ENCODE measurements at places on chromosomes 11 and 22.

DNA sequence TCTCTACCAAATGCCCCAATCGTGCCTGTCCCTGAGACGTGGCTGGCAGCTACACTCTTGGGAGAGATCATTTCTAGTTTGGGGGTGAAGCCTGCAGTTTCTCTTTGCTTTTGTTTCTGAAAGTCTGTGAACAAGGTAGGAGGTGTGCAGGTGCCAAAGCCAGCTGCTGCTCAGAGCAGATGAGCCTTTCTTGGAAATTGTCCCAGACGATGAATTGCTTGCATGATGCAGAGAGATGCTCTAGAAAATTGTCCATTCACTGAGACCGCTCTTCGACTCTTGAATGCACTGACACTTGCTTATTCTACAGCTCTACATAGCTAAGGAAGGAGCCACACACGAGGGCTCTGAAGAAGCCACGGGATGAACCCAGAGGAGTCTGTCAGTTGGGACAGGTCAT is 225.6 kb upstream of the E2F8 start:
- no peak for DNase-seq

GRCh38 chr11:17764446-17765218 is 30.1 kb downstream of the KCNC1 start:
- no peak for DNase-seq

DNA sequence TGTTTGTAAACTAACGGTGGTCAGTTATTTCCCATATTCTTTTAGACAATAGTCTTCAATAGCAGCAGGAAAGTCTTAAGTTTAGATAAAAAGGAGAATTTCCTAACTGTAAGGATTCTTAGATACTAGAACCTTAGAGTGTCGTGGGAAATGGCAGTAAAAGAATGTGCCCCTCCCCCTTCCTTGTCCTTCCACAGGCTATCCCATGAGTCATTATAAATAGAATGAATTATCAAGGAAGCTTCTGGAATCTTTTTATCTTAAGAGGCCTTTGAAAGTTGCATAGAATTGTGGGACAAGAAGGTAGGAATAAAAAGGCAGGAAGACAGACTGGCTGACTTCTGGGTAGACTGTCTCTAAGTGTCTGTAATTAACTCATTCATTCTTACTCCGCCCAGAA is 165.2 kb upstream of the TBCEL start:
- no peak for DNase-seq

GRCh38 chr11:14015711-14016110 is 53.2 kb downstream of the SPON1 start:
- no peak for DNase-seq

DNA sequence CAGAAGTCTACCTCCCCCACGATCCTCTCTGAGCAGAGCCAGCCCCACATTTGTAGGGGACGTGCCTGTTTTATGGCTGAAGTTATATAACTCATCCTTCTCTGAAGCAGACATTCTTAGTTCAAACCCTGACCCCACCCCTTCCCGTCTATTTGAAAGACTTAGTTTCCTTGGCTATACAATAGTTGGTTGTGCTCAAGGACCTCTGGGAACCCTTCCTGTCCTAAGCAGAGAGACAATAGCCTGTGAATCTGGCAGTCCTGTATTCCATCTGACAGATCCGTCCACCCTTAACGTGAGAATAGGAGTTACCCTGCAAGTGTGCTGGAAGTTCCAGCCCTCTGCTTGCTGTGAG is 75.2 kb downstream of the MN1 start:
- DNase-seq = no peak

DNA sequence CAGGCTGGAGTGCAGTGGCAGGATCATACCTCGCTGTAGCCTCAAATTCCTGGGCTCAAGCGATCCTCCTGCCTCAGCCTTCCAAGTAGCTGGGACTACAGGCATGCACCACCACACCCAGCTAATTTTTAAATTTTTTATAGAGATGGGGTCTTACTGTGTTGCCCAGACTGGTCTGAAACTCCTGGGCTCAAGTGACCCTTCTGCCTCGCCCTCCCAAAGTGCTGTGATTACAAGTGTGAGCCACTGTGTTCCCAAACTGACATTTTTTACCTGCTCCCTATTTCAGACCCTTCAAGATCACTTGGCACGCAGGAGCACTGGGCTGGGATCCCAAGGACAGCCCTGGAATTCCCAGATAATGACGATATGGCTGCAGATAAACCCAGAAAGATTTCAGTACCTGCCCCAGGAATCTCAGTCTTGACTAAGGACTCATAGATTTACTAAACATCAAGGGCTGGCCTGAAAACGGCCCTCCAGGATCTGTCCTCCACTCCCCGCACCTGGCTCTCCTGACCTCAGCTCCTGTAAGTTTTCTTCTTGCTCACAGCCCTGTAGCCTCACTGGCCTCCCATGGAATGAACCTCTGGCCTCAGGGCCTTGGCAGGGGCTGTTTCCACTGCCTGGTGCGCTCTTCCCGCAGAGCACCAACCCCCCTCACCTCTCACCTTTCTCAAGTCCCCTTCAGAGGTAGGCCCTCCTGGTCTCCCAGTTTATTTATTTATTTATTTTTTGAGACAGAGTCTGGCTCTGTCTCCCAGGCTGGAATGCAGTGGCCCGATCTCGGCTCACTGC is 3.6 kb upstream of the CSNK1E start:
- DNase-seq = no peak

GRCh38 chr11:72581067-72581466 is 93.2 kb downstream of the PDE2A start:
- no peak for DNase-seq

GRCh38 chr11:75174781-75175370 is 24.0 kb downstream of the SLCO2B1 start:
- DNase-seq = peak; percentile 44

- DNase-seq = no peak
Observed at GRCh38 chr11:34789196-34789834, 126.9 kb downstream of the APIP start.

- DNase-seq = no peak
Observed at GRCh38 chr11:130441719-130442118, 6.7 kb upstream of the ADAMTS15 start.

DNA sequence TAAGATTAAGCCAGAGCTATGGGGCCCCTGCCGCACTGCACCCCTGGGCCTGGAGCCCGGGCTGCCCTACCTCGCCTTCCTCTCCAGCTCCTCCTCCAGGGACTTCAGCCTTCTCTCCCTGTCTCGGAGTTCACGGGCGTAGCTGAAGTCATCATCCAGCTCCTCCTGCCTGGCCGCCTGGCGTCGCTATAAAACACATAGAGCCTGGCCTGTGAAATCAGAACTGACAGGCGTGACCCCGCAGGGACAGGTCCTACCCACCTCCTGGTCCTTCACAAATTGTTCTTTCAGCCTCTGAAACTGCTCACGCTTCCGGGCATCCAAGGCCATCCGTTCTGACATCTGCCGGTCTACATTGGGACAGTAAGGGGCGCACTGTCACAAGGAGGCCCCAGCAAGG is 20.8 kb downstream of the TUBGCP6 start:
- DNase-seq = no peak

DNA sequence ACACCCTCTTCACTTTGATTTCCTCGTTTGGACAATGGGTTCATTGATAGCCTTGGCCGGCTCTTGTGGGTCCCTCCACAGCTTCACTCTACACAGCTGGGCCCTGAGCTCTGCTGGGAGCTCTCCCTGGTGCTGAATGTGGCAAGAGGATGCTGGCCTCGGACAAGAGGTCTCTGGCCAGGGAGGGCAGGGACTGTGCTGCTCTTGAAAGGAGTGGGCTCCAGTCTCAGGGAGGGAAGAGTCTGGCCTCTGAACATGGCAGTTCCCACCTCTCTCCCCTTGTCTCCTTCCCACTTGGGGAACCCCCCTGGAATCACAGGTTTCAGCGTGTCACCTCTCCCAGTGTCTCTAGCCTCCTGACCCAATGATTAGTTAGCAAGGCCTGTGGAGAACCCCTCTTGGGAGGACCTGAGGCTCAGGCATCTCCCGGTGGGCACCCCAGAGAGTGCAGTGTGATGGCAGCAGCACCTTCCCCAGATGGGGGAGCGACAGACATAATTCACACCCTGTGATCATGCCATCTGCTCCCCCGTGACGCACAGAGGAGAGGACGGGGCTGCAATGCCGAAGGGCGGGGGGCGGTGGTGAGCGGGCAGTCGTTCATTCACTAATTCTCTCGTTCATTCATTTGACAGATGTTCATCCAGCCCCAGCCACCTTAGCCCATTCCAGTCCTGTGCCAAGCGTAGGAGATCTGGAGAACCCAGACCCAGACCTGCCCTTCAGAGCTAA is 2.8 kb upstream of the CABP7 start:
- DNase-seq = peak; percentile 87

GRCh38 chr11:69823641-69824265 is 4.5 kb upstream of the FGF3 start:
- no peak for DNase-seq

GRCh38 chr11:47403571-47403970 is 4.8 kb upstream of the SLC39A13 start:
- no peak for DNase-seq

- DNase-seq = peak; percentile 95
Observed at GRCh38 chr22:41240377-41241132, at the start of gene CHADL. Gene CHADL, minus strand, starts transcription at chr22:41240931. Its CDS starts 50 bp downstream, at chr22:41240881.

- no peak for DNase-seq
Observed at GRCh38 chr11:724778-725386, 18.9 kb downstream of the EPS8L2 start.

DNA sequence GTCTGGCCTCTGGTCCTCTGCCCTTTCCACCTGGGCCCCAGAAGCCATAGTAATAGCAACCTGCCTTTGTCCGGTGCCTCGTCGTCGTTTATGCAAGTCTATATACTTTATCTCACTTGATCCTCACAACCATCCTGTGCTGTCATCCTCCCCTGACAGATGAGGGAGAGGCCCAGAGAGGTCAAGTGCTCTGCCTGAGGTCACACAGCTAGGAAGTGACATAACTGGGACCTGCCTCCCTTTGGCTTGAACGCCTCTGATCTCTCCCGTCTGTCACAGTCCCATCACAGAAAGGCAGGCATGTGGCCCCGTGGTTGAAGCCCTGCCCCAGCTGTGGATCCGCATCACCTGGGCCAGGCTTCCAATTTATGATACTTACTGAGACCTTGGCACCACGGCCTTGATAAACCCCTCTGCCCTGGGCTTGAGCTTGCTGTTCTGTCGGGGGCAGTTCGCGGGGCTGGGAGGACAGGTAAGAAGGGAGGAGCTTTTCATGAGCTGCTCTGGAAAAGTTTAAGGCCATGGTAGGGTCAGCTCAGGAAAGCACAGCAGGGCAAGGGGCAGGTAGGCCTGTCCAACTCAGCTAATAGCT is 247.0 kb downstream of the ST3GAL4 start:
- DNase-seq = no peak

GRCh38 chr11:46181843-46182424 is 60.7 kb upstream of the PHF21A start:
- no peak for DNase-seq

GRCh38 chr11:47272706-47273105 is 2.8 kb downstream of the MADD start:
- no peak for DNase-seq

GRCh38 chr11:94194712-94195111 is 66.1 kb downstream of the PANX1 start:
- no peak for DNase-seq

DNA sequence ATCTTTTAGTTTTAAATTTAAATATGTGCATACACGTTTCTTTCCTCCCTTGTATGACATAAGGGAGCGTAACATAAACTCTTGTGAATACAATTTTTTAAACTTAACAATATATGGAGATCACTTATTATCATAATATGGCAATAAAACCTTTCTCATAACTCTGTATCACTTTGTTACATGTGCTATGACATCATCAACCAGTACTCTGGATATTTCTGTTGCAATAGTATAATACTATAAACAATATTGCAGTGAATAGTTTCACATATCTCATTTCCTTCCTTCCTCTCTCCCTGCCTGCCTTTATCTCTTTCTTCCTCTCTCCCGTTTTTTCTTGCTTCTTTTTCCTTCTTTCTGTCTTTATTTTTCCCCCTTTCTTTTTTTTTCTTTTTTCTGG is 1278.0 kb upstream of the CNTN5 start:
- no peak for DNase-seq

DNA sequence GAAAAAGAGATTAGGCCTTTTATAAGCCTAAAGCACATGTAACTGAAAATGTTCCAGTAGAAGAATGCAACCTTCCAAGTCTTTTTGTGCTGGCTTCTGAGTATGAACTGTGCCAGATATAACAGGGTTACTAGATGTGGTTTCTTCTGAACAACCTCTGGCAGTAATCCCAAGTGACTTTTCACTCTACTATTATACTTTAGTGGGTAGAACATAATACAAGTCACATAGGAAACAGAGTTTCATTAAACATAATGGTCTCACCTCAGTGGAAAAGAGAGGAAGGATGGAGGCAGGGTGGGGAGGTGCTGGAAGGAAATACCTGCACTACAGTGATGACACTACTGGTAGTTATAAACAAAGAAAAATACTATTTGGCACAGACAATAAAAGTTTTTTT is 81.3 kb downstream of the PHF21A start:
- DNase-seq = no peak

DNA sequence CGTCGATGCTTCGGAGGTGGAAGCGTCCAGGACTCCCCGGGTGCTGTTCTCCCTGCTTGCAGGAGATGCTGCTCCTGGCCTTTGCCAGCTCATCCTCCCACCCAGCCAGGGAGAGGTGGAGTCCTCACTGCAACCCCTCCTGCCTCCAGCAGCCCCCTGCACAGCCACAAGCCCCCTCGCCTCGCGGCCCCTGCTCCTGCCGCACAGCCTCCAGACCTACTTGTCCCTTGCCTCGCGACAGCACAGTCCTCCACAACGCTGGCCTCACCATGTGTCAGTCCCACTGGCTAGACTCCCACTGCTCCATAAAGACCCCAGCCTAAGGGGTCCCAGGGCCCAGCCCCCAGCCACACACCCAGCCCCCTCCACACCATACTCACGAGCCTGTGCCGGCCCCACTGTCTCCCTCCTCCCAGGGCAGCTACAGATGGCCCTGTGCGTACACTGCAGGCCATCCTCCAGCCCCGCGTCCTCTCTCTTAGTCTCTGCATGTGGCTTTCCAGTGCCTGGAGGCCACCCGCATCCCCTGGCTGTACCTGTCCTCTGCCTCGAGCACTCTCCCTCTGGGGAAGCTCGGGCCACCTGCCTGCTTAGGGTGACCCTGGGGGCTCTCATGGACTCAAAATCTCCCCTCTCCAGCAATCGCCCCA is 91.5 kb downstream of the CELSR1 start:
- DNase-seq = no peak

DNA sequence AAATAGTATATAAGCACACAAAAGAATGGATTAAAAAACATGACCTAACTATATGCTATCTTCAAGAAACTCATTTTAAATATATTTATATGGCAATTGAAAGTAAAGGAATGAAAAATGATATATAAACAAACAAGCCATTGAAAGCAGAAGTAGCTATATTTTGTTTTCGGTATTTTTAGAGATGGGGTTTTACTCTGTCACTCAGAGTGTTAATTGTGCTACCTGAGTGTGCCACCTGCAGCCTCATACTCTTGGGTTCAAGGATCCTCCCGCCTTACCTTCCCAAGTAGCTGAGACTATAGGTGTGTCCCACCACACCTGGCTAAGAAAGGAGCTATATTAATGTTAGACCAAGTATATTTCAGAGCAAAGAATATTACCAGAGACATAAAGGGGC is 624.1 kb downstream of the BUD13 start:
- DNase-seq = no peak

DNA sequence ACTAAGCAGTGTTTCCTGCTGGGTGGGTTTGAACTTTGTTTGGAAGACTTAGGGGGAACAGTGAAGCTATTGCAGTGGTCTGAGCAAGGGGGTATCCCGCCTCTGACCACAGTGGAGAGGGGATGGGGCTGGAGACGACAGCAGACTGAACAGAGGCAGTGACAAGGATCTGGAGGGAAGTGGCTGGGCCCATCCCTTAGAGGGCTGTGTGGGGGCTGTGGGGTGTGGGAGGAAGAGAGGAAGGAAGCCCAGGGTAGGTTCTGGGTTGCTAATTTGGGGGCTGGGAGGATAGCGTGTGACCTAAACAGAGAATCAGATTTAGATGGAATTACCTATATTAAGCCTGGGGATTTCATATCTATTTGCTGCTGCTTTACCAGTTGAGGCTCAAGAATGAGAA is 70.7 kb downstream of the BMAL1 start:
- no peak for DNase-seq
